Smooth muscle cell of the brain vasculature (primary cell): ENCODE measurements at places on chromosomes 5 and 9.

- DNase-seq = no peak
Observed at GRCh38 chr5:40560474-40561110, 119.1 kb upstream of the PTGER4 start.

DNA sequence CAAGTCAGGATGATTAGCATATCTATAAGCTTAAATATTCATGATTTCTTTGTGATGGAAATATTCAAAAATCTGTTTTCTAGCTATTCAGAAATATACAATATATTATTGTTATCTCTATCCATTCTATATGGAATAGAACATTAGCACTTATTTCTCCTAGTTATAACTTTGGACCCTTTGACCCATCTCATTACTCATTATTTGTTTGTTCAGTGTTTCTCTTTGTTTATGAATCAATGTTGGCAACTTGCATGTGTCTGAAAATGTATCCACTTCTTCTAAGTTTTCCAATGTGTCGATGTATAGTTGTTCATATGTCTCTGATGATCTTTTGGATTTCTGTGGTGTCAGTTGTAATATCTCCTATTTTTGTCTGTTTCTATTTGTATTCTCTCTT is 1059.3 kb downstream of the CDH9 start:
- no peak for DNase-seq

DNA sequence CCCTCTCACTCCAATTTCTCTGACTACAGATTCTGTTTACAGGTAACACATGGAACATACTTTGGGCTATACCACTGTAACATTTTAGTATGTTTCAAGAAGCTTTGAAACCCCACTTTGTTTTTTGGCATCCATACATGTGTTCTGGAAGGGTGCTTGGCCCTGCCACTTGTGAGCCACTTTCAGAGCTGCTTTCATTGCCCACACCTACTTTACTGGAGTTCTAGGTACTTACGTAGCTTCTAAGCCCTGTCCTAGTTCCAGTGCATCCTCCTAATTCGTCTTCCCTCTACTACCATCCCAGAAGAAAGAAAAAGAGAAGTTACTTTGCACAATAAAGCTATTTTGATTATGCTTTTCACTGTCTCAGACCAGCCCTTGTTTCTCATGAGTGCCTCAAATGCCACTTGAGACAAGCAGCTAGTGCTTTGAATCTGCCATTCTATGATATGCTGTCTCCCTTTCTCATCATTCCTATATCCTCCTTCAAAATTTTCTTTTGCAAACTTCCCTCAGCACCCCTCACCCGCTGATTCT is 26.5 kb upstream of the C5orf47 start:
- no peak for DNase-seq

DNA sequence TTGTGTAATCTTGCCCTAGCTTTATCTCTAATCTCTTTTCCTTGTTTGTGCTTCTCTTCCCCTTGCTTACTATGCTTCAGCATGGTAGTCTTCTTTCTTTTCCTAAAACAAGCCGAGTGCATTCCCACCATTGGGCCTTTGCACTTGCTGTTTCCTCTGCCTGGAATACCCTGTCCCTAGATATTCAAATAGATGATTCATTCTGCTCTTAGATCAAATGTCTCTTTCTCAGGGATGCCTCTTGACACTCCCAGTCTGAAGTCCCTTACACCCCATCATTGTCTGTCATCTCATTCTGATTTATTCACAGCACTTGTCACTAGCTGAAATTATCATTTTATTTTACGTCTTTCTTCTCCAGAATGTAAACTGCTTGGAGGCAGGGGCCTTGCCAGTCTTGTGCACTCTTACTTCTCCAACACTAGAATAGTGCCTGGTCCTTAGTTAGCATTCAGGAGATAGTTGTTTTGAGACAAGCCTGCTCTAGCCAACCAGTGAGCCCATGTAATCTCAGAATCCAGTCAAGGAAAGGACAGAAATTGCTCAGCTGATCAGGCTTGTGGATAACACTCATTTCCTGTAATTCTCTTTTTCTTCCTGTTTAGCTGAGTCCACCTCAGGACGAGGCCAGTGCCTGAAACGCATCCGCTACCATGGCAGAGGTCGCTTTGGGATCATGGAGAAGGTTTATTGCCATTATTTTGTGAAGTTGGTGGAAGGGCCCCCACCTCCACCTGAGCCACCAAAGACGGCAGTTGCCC is 25.4 kb downstream of the MRPL22 start:
- DNase-seq = no peak

DNA sequence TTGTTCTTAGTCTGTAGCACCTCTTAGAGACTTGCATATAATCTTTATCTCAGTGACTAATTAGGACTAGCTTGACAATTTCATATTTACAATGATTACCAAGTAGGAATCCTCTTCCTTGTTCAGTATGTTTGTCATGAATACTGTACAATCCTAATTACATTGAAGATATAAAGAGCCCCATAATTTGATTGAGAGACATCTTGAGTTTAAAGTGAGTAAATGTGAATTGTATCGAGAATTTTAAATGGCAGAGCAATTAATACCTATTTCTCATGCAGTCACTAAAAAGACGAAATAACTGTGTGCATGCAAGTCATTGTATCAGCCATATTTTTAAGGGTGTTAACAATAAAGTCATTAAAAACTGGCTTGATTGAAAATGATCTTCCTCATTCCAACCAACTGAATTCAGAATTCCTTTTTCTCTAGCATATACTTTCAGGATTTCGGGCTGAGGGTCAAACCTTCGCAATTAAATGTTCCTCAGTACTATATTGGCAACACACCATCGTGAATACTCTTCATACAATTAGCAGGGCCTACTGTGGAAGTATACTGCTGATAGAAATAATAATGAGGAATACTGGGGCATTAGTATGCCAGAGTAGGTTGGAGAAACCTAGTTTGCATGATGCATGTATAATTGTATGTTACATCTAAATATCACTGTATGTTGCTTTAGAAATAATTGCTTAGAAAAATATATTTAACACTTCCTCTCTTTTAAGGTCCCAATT is 284.7 kb upstream of the TMEM161B start:
- no peak for DNase-seq

DNA sequence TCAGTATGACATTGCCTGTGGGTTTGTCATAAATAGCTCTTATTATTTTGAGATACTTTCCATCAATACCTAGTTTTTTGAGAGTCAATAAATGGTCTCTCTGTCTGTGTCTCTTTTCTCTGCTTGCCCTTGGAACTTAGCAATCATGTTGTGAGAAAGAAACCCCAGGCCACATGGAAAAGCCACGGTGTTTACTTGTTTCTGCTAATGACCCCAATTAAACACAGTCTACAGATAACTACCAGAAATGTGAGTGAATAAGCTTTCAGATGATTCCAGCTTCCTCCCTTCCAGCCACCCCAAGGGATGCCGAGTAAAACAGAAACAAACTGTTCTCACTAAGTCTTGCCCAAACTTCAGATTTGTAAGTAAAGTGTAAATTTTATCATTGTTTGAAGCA is 584.9 kb downstream of the MAT2B start:
- no peak for DNase-seq

DNA sequence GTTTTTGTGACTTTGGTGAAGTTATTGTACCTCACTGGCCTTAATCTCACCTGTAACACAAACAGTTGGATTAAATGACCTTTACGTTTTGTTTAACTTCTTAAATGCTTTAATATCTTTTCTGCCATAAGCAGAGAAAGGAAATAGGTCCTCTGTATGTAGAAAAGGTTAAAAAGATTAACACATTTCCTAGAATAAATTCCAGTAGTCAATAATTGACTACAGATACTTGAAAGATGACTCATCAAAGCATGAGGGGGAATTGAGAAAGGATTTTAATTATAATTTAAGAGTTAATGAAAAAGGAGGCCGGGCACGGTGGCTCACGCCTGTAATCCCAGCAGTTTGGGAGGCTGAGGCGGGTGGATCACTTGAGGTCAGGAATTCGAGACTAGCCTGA is 35.8 kb upstream of the CMYA5 start:
- no peak for DNase-seq

- no peak for DNase-seq
Observed at GRCh38 chr9:124202447-124202971, 55.2 kb upstream of the NEK6 start.

DNA sequence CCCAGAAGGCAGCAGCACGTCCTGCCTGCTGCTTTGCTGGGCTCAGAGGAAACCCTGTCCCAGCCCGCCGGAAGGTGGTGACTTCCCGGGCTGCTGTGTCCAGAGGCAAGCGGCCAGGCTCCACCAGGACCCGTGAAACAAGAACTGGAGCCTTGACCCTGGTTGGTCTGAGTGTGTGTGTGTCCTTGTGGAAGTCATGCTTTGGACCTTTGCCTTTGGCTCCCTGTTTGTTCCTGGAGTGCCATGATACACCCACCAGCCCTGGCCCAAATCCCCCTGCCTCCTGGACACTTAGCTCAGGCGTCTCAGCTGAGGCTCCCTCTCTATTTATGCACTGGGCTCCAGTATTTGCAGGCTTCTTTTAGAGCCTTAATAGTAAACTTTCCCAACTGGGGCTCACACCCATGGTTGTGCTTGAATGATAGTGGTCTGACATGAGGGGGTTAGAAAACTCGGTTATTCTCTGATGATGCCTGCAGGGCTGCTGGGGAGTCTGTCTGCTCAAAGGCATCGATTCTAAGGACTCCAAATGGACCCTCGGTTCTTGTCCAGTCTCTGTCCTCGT is 72.2 kb downstream of the C9orf50 start:
- no peak for DNase-seq

- DNase-seq = no peak
Observed at GRCh38 chr9:90953805-90954204, 152.2 kb downstream of the SYK start.

DNA sequence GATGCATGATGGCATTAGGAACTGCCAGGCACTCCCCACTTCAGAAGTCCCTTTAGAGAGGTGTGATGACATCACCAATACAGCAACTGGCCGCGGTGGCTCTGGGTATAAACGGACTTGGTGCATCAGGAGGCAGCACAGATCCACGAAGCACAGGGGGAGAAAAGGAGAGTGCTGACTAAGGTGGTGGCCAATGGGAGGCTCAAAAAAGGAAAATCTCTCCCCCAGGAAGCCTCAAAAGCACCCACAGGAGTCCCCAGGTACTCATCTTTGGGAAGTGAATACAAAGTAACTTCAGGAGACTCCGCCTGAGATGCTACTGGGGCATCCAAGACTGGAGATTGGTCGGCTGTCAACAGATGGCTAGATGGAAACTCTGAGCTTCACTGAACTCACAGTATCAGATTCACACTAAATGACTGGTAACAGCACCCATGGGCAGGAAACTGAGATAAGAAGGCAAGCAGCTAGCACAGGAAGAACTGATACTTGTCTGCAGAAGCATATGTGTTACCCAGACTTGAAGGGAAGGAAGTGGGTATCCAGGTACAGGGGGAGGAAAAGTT is 7.6 kb downstream of the TTC39B start:
- no peak for DNase-seq

DNA sequence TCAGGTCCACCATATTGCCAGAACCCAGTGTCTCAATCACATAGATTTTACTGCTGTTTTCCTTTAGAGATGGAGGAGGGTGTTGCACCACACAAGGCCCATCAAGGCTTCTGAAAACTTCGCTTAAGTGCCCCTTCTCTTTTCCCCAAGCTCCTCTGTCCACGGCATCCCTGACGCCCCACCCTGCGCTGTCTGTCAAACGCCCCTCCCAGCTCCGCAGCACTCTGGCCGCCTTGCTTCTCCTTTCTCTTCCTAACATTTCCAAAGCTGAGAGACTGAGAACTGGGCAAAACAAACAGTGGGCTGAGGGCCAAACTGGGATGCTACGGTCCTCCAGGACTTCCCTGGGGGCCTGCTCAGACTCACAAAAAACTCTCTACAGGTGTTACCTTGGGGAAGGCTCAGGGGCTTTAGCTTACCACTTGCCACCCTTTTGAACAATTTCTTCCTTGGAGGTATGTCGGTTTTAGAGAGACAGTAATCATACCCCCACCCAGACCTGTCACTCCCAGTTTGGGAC is 28.3 kb upstream of the ERGIC1 start:
- no peak for DNase-seq

DNA sequence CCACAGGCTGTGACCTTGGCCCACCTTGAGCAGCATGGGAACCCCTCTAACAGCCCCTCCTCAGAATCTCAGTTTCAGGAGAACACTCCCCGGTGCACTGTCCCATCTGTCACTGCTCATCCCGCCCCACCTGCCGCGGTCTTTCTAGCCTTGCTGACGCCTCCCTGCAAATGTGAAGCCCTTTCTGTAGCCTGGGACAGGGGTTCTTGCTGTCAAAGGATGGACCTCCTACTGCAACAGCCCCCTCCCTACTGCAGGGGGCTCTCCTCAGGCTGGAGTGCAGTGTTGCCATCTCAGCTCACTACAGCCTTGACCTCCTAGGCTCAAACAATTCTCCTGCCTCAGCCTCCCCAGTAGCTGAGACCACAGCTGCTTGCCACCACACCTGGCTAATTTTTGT is 20.0 kb downstream of the OR2V1 start:
- DNase-seq = no peak

GRCh38 chr9:27722866-27723265 is 149.6 kb upstream of the C9orf72 start:
- no peak for DNase-seq

DNA sequence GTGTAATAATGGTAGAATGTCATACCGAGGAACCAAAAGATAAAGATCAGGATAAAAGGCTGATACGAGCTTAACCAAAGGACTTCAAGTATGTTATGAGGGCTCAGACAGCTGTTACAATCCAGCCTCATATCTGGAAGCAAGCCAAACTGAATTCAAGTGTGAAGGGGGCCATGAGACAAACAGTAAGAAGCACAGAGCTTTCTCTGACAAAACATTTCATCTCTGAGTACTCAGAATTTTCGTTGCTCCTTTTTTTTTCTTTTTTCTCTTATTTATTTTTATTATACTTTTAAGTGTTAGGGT is 52.9 kb upstream of the CD180 start:
- no peak for DNase-seq

DNA sequence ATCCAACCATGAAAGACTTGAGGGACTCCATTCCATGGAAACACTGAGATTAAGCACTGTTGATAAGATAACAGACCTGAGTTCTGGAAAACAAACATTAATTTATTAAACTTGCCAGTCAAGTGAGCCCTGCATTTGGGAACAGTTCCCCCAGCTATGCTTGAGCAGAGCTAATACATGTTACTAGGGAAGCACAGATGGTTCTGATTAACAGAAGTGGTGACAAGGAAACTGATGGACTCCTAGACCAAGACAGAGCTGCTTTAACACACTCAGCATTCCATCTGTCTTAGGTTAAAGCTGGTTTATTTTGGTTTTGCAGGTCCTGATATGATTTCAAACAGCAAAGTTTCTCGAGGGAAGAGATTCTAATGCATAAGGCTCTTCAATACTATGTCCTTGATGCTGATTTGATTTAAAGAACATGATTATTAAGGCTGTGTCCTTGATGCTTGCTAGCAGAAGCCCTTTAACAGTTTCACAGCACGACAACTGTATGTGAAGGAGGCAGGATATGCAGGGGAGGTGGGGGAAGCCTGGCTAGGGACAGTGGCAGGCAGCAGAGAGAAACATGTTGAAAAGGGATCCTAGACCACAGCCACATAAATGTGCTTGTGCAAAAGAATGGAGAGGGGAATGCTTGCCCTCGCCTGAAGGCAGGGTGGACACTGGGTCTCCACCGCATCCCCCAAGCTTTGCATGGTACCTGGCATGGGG is 66.2 kb downstream of the ACTBL2 start:
- no peak for DNase-seq

GRCh38 chr5:56278335-56278753 is 45.2 kb upstream of the ANKRD55 start:
- no peak for DNase-seq
